ENCODE measurements at places on chromosomes 2 and 18. TPM values are rescaled to one million over a fixed set of nuclear protein-coding genes. Genes with fewer than 3 reads are reported as not detected.

GRCh38 chr18:80253236-80253635 is 5.9 kb upstream of the PARD6G start:
- no peak for DNase-seq

DNA sequence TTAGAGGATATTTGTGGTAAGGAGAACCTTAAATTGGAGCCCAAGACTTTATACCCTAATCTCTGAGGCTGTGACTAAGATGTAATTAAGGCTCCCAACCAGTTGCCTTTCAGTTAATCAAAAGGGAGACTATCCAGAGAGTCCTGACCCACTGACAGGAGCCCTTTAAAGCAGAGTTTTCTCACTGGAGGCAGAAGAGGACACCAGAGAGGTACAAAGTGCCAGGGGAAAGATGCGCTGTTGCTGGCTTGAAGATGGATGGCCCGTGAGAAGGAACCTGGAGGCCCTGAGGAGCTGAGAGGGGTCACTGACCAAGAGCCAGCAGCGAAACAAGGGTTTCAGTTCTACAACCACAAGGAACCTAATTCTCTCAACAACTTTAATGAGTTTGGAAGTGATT is 137.3 kb downstream of the TMEM131 start:
- no peak for DNase-seq

GRCh38 chr2:170368370-170368769 is 190.4 kb downstream of the MYO3B start:
- no peak for DNase-seq

- DNase-seq, result no peak
Observed at GRCh38 chr2:135662088-135662487, 79.6 kb upstream of the UBXN4 start.

DNA sequence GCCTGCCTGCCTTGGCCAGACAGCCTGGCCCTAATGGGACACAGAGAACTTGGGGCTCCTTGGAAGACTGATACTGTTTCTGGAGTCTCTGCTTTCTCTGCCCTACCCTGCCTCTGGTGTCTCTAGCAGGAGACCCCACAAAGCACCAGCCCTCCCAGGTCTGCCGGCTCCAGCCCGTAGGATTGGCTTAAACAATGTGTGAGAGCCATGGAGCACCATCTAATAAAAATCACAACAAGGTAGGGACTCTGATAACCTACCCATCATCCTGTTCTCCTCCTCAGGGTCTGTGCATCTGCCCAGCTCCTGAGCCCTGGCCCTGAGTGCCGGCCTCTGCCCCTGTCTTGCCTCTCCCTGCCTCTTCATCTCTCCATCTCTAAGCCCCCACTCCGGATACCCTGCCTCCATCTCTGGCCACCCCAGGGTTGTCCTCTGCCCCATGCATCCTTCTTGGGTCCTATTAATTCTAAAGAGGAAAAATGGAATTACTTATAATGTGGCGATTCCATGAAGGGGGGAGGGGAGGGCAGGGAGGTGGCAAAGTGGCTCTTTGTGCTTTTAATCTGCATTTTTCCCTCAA is 1.2 kb upstream of the ECEL1 start:
- DNase-seq, result no peak

- no peak for DNase-seq
Observed at GRCh38 chr2:17849275-17849674, 29.2 kb upstream of the KCNS3 start.

Gene TOGARAM2
- total RNA-seq, result 0.17 TPM

Gene NT5DC4
- not detected for total RNA-seq
